ENCODE measurements at places on chromosomes 4 and X.

DNA sequence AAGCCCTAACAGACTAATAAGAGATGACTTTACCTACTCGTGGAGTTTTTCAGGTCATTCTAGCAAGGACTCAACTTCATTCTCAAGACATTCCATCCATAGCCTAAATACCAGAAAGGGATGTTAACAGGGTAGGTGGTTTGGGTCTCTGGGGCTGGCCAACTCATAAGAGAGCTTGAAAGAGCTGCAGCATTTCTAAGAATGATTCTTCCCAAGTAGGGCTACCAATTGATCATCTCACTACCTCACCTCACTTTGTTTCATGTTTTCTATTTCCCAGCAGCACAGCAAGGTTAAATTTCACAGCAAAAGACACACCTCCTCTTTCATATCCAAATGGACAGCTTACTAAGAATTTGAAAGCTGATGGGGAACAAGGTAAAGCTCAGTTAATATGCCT lies 614.8 kb upstream of the DIPK2B start:
- no peak for DNase-seq

DNA sequence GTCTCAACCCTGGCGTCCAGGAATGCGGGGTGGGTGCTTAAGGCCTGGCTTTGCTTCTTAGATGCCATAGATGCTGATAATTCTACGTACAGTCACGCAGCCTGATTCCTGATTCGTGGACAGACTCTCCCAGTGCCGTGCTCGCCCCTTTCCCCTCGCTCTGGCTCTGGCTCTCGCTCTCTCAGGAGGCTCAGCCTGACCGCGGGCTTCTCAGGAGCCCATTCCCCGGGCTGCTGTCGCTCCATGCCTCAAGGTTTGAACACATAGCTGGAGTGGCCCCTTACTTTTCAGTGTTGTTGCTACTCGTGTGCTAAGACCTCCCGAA lies 59.2 kb upstream of the ZC4H2 start:
- no peak for DNase-seq

DNA sequence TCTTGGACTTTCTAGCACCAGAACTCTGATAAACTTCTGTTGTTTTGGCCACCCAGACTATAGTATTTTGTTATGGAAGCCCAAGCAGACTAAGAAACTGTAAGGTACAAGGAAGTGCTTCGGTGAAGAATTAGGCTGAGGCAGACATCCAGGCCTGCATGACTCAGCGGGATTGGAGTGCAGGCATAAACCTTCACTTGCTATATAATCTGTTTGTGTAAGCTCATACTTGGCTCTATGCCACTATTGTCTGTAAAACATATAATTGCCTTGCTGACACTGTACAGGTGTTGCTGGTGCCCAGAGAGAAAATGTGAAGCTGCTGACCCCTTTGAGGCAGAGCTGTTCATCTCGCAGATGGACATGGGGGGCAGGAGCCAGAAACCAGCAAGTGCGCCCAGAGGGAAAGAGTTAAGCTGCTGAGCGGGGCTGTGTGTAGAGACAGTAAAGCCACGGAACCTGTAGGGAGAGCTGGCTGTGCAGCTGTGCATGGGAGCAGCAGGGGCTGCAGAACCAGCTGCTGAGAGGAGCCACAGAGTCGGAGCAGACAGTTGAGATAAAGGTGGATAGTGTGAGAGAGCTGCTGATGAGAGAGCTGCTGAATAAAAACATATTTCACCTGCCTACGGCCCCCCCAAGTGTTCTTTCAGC lies 96.2 kb downstream of the RBM46 start:
- DNase-seq, result no peak

DNA sequence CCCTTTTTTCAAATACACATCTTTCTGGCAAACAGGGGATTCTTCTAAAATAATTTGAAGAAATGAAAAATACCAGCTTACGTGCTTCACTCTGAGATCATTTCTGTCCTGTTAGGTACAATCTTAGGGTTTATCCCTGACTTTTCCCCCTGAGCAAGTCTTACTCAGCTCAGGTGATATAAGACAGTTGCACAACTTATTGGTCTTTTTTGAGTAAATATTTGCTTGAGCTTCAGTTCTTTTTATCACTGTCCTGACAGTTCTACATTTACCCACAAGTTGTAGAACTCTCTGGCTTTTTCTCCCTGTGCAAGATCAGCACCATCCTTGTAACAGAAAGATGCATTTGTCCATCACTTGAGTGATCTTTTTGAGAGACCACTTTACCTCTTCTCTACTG lies 84.9 kb downstream of the MID1IP1 start:
- no peak for DNase-seq
